ENCODE measurements at places on chromosomes 12 and 14. TPM values are rescaled to one million over a fixed set of nuclear protein-coding genes. Genes with fewer than 3 reads are reported as not detected.

- DNase-seq: no peak
Observed at GRCh38 chr14:90722590-90722989, 93.6 kb downstream of the TTC7B start.

- no peak for DNase-seq
Observed at GRCh38 chr14:96229315-96229714, 24.7 kb downstream of the BDKRB2 start.

The DENND5B gene
- total RNA-seq: 0.19 TPM

The DNAJC22 gene
- total RNA-seq: not detected

The CCDC85C gene
- 6.7 TPM for total RNA-seq

- peak; percentile 65 for DNase-seq
Observed at GRCh38 chr12:122023339-122024131, 1.9 kb downstream of the BCL7A start.

The CD163 gene
- not detected for total RNA-seq

DNA sequence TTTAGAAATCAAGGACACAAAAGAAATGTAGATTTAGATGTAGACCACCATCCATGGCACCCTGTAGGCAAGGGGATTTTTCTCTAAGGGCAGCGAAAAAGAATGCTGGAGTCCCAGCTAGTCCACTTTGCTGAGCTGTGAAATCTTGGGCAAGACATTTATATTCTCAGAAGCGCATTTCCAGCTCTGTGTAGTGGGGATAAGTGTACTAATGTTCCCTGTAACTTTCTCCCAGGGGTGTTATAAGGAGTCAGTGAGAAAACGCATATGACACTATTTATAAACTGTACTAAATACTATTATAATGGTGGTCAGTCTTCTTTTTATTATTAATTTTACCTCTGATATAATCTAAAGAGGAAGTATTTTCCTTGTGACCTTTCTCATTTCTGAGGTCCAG lies 133.4 kb upstream of the FRMD6 start:
- no peak for DNase-seq

- DNase-seq: no peak
Observed at GRCh38 chr12:44053549-44054127, 217.8 kb downstream of the TMEM117 start.

- no peak for DNase-seq
Observed at GRCh38 chr12:12616512-12617310, 5.0 kb downstream of the CREBL2 start.

DNA sequence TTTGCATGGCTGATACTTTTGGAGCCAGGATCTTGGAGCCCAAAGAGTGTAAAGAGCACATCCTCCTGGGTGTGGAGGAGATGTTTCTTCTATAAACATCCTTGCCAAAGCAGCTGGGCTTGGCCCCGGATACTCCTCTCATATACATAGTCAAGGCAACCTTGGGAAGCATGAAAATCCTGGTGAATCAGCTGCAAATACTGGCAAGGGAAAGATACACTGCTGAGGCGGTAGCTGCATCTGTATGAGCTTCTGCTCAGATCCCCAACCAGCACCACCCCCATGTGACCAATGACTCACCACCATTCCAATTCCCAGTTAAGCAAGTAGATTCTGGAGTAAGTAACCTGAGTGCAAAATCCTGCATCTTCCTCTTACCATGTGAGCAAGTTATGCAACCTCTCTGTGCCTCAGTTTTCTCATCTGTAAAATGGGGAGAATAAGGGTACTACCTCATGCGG lies 567.4 kb downstream of the MED13L start:
- no peak for DNase-seq

- DNase-seq: no peak
Observed at GRCh38 chr14:35999294-35999693, 173.2 kb downstream of the BRMS1L start.

GRCh38 chr14:84127495-84127894 lies 1402.4 kb upstream of the FLRT2 start:
- no peak for DNase-seq

The P2RX4 gene
- total RNA-seq: 20.9 TPM

The LRRC10 gene
- not detected for total RNA-seq

GRCh38 chr14:59140106-59140843 lies 48.2 kb upstream of the DAAM1 start:
- DNase-seq: no peak

- DNase-seq: no peak
Observed at GRCh38 chr12:29960122-29960521, 176.4 kb upstream of the TMTC1 start.

The THTPA gene
- total RNA-seq: 14.5 TPM

GRCh38 chr12:94643606-94644005 lies 6.8 kb downstream of the TMCC3 start:
- no peak for DNase-seq

DNA sequence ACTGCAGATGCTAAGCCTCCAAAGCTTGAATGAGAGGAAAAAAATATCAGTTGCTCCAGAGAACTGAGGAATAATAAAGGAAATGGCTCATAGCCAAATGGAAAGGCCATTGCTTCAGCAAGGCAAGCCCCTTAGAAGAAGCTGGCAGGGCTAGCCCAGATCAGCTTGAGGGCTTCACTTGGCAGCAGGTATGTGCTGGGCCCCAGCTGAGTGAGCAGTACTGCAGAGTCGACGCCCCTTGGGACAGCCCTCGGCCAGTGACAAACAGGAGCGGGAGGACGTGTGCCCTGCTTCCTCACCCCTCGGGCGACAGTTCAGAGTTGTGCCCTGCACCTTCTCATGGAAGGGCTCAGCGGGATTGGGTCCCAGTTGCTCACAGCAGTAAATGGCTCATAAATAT lies 1031.2 kb upstream of the TMEM132C start:
- no peak for DNase-seq

The PPP1R3E gene
- 21.3 TPM for total RNA-seq

DNA sequence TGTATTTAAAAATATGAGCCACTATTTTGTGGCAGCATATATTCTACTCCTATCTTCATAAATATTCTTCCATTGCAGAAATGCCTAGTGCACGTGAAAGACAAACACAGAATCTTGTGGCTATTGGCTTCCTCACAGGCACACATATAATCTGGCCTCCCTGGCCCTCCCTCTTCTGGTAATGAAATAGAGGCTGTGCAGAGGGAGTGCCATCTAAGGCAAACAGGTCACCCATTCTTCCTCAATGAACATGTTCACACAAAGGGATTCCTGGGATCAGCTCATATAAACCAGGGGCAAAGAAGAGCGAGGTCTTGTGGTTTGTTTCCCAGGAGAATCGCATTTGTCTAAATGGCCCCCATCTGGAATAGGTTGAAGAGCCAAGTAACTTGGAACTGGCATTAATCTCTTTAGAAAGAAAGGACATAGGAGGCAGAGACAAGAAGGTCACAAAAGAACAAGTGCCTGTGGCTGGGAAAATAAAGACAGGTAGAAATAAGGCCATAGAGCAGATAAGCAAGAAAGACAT lies 171.6 kb upstream of the PTPRQ start:
- DNase-seq: no peak

DNA sequence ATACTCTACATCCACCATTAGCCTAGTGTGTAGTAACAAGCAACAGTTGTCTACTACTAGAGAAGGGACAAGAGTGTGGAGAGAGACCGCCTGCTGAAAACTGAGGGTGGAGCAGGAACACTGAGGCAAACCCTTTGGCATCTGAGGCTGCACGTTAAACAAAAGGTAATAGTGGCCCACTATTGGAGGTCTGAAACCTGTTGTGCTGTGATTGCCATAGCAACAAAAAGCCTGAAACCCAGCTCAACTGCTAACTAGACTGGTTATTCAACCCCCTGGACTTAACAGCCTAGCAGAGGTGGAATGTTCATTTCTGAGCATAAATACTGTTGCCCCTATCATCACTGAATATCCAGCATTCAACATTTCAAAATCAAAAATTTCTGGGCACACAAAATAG lies 43.0 kb downstream of the PPP4R4 start:
- DNase-seq: no peak

The RIPK3 gene
- total RNA-seq: 12.0 TPM

- DNase-seq: peak; percentile 74
Observed at GRCh38 chr12:10562306-10562933, 51.0 kb downstream of the MAGOHB start.

DNA sequence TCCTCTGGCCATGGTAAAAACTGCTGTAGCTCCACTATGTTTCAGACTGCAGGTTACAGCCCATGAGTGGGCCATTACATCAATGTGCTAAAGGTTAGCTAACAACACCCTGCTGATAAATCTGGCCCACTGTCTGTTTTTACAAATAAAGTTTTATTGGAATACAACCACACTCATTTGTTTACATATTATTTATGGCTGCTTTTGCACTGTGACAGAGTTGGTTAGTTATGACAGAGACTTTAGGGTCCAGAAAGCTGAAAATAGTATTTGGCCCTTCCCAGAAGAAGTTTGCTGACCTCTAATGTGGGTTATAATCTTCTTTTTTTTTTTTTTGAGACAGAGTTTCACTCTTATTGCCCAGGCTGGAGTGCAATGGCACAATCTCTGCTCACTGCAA lies 134.2 kb upstream of the PWP1 start:
- no peak for DNase-seq

DNA sequence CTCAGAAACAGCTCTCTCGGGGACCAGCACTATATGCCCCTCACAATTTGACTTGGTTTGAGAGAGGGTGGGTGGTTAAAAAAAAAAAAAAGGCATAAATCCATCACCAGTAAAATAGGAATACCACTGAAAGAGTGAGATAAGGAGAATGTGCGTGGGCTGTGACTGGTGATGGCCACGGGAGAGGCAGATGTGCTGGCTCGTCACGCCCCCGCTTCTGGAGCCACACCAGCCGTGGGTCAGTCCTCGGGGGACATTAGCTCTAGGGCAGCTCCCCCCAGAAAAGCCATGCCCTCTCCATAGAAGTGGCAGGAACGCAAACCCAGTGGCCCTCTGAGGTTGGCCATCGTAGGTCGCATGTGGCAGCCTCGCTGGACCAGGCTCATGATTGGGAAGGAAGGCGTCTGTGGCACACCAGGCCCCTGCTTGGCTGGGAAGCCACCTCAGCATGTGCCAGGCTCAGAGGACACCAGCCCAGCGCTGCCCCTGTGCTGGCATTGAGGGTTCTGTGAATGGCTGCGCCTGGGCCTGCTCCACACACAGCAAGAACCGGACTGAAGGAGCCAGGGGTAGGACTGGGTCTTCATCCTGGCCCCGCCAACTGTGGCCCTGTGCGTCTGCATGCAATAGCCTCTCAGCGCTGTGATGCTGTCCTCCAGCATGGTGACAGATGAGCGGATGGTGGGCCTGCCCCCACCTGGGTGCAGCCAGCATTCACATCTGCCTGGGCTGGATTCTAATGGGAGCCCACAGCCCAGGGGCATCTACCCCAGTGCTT lies 110.5 kb downstream of the PIWIL1 start:
- no peak for DNase-seq

DNA sequence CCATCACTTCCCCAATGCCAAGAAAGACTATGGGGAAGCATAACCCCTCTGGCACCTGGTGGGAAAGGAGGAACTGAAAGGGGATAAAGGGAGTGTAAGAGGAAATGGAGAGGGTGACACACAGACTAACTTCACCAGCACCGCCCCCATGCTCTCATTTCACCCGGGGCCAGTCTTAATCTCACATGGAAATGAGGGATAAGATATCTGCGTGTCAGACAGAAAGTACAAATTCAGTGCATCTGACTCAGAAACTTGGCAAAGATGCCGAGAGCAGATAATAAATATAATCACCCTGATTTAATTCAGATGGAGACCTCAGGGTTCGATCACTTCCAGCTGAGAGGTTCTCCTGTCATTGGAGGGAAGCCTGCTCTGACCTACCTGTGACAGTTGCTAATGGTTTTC lies 191.6 kb downstream of the DUSP6 start:
- DNase-seq: peak; percentile 70

The KCNJ8 gene
- not detected for total RNA-seq

Data from activated CD4-positive, alpha-beta T cell treated with anti-CD3 and anti-CD28 coated beads, Interleukin-2, amount 10 ng/mL, durations not matched to agents 24 days and 14 days (primary cell).